ENCODE measurements at places on chromosomes 5 and 9.

DNA sequence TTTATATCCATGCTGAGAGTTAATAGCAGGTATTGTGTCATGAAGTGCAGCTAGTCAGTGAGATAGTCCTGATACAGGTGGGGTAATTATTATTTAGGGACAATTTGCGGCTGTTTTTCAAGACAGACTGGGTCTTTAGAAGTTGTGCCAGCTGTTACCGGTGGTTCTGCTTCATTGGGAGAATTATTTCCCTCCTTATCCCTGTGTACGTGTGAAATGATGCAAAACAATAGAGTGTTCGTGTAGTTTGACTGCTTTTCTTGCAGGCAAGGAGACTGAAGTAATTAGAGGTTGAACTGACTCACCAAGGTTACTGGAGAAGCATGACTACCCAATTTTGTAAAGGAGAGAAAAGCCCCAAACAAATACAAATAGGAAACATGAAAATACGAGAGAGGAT, 101.7 kb downstream of the ARRDC3 start:
- DNase-seq, result no peak

DNA sequence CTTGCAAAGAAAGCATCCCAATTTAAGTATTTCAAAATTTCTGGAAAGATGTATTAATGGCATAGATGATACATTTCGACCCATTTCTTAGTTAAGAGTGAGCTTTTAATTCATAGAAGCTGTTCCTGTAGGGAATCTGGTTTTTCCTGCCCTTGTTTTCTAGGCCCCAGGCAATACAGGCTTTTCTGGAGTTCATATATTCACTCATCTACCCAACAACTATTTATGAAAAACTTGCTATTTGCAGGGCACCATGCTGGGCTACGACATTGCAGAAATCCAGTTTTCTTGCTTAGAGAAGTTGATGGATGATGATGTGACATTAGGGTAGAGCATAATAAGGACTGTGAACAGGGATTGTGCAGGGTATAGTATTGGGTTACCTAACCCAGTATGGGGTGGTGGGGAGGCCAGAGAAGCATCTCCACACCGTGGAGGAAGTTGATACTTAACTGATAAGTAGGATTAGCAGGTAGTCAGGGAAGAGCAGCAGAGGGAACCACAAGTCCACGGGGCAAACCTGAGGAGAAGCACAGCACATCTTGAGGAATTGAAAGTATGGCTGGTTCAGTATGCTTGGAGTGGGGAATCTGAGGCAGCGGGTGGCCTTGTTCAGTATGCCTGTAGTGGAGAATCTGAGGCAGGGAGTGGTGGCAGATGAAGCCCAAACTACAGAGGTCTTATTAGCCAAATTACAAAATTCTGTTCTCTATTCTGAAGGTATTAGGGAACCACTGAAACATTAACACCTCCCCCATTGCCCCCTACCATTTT, 247.5 kb downstream of the ARRDC3 start:
- DNase-seq, result no peak

DNA sequence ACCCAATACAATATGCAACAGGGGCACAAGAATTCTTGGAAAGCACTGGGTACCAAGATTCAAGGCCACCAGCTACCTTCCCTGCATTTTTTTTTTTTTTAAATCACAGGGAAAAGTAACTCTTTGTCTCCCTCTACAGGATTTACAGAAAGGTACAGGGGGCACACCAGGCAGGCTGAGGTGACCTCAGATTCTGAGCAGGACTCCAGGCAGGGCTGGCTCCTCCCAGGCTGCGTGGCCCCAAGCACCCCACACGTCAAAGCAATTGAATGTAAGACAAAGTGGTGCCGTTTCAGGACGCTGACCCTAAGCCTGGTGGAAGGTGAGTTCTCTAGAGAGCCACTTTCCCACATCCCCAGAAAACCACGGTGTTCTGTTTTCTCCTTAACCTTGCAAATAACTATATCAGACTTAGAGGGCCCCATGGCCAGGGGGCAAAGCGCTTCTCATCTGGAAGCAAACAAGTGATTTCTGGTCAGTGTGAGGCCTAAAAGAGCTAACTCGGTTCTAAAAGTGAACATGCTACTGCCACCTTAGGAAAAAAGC, 222.6 kb downstream of the ROR2 start:
- no peak for DNase-seq

- DNase-seq, result no peak
These were observed 27.7 kb downstream of the MLLT3 start for GRCh38 chr9:20594608-20595007.

GRCh38 chr9:136017289-136018190, 56.4 kb upstream of the UBAC1 start:
- DNase-seq, result no peak

- no peak for DNase-seq
These were observed 1034.4 kb downstream of the CDH9 start for GRCh38 chr5:26003966-26004365.

DNA sequence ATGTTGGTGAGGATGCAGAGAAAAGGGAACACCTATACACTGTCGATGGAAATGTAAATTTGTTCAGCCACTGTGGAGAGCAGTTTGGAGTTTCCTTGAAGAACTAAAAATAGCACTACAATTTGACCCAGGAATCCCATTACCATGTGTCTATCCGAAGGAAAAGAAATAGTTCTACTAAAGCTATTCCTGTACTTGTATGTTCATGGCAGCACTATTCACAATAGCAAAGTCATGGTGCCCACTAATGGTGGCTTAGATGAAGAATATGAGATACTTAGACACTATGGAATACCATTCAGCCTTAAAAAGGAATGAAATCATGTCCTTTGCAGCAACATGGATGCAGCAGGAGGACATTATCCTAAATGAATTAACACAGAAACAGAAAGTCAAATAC, 50.2 kb upstream of the CAST start:
- no peak for DNase-seq

- no peak for DNase-seq
These were observed 16.2 kb downstream of the ARL15 start for GRCh38 chr5:54294097-54294667.

GRCh38 chr5:106523852-106524251, 1146.9 kb downstream of the EFNA5 start:
- DNase-seq, result no peak

- no peak for DNase-seq
These were observed 26.7 kb downstream of the EXD3 start for GRCh38 chr9:137396227-137396626.

DNA sequence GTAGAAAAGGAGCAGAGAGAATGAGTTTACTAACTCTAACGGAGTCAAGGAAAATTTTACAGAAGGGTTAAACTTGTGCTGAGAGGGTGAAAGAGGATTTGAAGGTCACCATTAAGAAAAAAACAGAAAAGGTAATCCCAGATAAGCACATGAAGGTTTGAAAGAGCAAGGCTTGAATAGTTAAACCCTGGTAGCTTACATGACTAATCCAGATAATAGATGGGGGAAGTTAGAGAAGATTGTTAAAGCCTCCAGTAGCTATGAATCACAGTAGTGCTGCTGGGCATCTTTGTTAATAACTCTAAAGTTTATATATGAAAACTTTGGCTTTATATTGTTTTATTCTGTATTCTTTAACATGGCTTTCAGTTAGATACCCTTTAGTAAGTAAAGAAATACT, 354.5 kb upstream of the FTMT start:
- DNase-seq, result no peak

DNA sequence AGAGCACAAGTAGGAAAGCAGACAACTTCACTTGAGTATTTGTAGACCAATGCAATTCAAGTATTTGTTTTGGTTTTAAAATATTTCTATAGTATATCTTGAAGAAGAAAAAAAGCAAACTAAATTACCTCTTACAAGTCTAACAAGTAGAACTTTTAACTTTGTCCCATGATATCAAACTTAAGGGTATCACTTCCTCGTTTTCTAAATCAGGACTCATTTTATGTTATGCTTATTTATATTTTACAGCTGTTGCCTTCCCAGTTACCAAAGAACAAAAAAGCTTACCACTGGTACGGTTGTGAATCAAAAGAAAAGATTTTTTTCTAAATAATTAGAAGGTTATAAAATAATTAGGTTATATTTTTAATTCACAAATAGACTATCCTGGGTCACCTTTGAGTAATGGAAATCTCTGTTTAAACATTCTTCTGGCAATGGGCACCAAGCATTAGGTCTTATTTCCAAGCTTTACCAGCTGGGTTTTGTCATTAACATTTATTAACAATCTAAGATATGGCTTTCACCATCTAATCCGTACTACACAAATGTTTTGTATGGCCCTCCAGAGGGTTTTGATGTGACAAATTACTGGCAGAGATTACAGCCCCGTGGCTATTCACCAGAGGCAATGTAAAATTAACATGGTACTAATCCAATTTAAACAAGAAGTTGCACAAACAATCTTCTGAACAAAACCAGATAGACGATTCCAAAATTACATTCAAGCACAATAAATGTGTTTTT, 63.6 kb downstream of the CEP120 start:
- no peak for DNase-seq

DNA sequence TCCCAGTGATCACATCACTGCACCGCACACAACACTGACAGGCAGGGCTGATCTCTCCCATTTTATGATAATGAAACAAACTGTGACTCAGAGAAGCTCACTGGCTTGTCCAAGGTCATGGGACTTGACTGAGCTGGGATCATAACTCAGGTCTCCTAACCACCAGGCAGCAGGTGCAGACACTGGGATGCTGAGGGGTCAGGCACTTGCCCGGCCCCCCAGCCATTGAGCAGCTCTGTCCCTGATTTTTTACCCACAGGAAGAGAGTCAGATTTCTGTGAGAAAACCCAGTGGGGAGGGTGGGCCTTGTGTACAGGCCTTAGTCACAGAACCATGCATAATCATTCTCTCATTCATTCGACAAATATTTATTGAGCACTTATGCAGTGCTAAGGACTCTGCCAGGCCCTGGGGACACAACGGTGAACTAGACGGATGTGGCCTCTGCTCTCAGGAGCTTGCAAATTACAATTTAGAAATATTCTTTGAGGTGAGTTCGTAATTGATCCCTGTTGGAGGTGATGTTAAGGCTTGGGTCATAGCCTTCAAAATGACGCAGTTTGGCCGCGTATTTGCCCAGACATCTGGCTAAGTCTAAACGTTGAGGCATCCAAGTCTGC, 54.5 kb upstream of the TGFBR1 start:
- DNase-seq, result no peak

GRCh38 chr5:117568622-117569021, 994.0 kb upstream of the SEMA6A start:
- no peak for DNase-seq

DNA sequence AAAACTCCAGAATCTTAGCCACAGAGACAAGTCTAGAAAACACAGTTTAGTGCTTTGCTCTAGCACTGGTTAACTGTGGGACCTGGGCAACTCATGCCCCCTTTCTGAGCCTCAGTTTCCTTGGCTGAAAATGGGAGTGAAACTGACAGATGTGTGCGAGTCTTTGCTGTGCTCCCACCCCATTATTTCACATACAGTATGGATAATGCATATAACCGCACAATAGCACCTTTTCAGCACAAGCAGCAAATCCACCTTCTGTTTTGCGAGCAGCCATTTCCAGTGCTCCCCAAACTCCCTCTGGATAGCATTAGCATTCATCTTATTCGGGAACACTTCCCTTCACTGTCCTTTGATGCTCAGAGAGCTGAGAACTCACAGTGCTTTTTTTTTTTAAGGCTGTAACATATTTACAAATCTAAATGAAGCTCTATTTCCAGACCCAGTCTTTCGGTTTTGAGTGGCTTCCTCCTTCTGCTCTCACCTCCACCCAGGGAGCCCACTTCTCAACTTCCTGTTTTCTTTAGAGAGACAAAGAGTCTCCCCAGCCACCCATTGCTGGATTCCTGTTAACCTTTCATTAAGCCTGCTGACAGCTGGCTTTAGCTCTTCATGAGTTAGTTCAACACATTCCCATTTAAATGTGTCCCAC, 49.2 kb downstream of the TIMD4 start:
- peak; percentile 25 for DNase-seq

DNA sequence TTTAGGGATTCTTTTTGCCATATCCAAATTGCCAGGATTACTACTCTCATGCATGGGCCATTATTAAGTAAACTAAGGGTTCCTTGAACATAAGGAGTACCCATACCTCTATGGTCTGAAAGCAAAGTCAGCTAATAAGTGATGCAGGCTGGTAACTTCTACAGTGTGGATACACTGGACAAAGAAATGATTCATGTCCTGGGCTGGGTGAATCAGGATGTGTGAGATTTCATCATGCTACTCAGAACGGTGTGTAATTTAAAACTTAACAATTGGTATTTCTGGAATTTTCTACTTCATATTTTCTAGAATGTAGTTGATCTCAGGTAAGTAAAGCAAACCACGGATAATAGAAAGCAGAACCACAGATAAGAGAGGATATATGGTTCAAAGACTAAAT, 428.8 kb downstream of the CHSY3 start:
- no peak for DNase-seq

GRCh38 chr5:147578228-147579024, 68.6 kb upstream of the DPYSL3 start:
- no peak for DNase-seq

DNA sequence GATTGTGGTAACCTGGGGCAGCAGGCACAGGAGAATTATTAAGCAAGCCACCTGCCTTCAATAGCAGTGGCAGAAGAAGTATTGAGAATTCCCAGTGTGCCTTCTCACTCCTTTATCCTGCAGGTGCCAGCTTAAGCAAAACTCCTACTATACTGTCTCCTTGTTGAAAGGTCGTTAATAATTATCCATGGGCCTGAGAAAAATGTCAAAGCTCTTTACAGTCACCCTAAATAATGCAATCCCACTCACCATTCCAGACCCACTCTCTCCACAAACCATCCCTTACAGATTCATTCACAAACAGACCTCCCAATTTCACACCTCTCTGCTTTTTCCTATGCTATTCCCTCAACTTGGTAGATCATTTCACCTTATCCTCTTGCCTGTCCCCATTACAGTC, 161.5 kb upstream of the TRIM32 start:
- no peak for DNase-seq

- no peak for DNase-seq
These were observed 158.1 kb upstream of the MAST4 start for GRCh38 chr5:66438087-66438486.

GRCh38 chr9:133627341-133627740, 8.8 kb upstream of the DBH start:
- DNase-seq, result no peak

GRCh38 chr9:26530841-26531240, 361.8 kb downstream of the CAAP1 start:
- no peak for DNase-seq

DNA sequence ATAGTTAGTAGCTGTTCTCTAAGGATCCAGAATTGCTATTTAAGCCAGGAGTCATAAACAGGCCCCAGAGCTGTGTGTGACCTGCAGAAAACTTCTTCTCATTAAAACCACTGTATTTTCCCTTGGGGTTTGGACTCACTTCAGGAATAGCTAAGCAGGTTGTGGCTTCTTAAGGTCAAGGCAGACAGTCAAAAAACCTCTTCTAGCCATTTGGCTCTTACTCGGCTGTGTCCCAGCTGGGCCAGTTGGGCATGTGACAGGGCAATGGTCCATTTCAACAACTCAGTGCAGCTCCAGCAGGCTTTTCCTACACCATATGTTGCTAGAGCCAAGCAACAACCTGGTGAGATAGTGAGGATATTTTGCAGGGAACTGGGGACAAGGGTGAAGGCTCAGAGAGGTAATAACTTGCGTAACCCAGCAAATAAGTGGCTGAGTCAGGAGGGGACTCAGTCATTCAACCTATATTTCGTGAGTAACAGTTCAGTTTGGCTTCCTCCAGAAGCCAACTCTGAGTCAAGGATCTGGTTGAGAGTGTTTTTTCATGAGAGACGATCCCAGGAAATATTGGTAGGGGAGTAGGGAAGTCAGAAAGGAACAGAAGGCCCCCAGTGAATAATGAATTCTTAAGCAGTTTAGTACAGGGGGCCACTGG, 115.4 kb upstream of the PPP2R2B start:
- DNase-seq, result no peak

GRCh38 chr5:28374492-28374967, 1336.1 kb upstream of the CDH9 start:
- no peak for DNase-seq

All from memory B cell (primary cell).